ENCODE measurements at places on chromosomes 5 and 9. TPM values are rescaled to one million over a fixed set of nuclear protein-coding genes. Genes with fewer than 3 reads are reported as not detected.

AK8 gene
- 0.61 TPM for total RNA-seq

DNA sequence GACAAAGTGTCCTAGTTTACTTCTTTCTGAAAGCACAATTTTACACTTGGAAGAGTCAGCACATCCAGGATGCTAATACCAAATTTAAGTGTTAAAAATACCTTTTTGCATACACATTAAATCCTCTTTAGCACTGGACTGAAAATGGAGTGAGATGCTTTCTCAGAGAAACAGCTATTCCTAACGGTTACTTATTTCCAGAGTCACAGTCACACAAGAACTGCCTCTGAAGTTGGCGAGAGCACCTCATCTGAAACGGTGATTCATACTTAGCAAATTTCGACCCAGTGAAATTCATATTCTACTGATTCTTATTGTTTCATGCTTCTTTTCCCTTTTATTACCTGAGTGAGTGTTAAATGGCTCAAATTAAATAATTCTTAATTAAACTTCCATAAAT is 12.2 kb downstream of the CDH18 start:
- DNase-seq: no peak

CBY3 gene
- total RNA-seq: not detected

NMUR2 gene
- total RNA-seq: not detected

DNA sequence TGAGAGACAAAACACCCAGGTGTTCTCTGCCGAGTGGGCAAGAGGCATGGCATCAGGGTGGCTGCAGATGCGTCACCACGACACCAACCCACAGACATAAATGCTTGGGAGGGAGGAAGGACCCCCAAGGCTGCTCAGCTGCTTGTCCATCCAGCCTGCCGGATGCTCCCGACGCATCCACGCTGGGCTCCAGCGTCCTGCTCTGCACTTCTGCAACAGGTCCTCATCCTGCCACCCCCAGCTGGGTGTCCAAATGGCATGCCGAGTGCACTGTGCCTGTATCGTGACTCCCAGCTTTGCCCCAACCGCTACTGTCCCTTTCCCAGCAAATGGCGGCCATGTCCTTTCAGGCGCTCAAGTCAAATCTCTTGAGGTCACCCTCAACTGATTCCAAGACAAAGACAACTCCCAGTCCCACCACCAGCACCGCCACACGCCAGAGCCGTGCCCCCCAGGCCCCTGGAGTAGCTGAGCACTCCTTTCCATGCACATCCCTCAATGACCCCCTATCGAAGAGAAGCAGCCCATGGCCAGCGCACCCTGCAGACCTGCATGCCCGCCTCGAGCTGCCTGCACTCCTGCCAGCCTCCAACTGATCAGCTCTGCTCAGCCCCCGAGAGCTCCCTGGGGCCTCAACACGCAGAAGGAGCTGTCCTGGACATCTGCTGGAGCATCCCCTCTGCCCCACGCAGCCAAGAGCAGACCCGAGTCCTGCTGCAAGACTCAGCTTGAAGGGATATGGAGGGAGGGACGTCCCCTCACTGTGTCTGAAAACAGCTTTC is 116.7 kb downstream of the ROR2 start:
- DNase-seq: no peak

NUTM2F gene
- not detected for total RNA-seq

PAEP gene
- not detected for total RNA-seq

GPR150 gene
- not detected for total RNA-seq

DNA sequence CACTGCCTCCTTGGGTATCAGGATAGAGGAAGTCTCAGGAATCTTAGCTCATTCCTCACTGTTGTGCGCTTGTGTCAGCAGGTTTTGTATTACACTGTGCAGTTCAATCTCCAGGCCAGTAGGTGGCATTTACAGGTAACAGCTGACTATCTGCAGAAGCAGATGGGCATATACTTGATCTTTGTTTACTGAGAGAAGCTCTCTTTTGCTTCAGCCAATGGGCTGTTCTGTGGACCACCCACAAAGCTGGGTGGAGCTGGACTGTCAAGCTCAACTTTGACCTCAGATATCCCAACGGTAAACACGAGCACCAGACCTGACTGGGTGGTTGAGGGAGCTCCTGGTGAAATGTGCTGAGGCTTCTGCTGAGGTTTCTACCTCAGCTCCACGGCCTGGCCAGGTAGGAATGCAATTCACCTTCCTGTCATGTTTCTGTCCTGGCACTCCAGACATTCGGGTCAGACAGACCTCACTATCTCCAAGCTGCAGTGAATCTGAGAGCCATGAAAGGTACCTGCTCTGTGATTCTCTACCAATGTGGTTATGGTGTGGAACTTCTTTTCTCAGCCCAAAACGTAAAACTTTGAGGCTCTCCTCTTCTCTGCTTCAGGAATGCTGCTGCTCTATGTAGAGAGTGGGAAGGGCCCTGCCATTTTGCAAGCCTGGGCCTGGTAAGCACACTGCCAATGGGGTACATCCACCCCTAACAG is 167.9 kb upstream of the ACTBL2 start:
- DNase-seq: no peak

GTF2H2C gene
- total RNA-seq: 14.7 TPM

GRCh38 chr9:10764481-10764880 is 151.7 kb upstream of the PTPRD start:
- no peak for DNase-seq

BTNL3 gene
- total RNA-seq: not detected

DNA sequence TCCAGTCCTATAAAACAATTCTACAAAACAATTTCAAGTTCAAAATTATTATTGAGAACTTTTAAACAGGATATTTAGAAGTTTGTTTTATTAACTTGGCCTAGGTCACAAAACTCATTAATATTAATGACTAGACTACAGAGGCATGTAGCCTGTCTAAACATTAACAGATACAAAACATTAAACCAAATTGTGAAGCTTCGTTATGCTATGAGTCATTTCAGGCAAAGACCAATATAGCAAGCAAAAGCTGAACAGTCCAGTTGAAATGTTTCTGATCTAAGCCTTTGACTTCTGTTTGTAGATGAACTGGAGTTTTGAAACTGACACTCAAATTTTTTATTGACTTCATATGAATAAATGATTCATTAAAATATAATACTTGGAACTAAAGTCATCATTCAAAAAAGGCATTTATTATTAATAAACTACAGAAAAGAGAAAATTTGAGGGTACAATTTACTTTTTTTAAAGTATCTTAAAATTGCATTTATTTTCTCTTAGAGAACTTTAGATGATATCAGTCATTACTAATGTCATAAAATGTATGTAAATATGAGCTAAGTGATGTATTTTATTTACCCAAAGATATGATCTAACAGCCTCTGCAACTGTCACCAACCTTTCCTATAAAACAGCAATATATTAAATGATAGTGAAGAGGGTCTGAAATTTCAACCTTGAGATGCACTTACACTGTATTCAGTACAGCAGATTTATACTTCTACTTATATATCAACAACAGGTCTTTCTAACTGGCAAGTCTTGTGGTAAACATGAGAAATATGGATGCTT is 188.8 kb downstream of the COMMD10 start:
- DNase-seq: no peak

- DNase-seq: no peak
These were observed 317.4 kb downstream of the KDM4C start for GRCh38 chr9:7075154-7075553.

DNA sequence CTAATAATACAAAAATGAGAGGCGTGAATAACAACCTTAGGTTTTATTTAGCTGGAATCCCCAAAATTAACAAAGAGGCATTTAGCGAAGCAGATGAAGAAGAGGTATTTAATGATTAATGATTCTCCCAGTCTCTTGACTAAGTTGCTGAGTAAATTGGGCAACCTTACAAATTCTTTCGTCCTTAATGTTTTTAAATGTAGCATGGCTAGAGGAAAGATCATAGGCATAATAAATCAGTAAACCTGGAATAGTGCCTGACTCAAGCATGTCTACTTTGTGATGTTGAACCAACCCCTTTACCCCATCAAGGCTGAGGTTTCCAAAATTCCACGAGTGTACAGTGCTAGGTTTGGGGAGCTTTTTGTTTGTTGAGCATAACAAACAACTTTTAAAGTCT is 7.9 kb downstream of the BHMT start:
- DNase-seq: no peak

PLPP7 gene
- total RNA-seq: 45.3 TPM

DNA sequence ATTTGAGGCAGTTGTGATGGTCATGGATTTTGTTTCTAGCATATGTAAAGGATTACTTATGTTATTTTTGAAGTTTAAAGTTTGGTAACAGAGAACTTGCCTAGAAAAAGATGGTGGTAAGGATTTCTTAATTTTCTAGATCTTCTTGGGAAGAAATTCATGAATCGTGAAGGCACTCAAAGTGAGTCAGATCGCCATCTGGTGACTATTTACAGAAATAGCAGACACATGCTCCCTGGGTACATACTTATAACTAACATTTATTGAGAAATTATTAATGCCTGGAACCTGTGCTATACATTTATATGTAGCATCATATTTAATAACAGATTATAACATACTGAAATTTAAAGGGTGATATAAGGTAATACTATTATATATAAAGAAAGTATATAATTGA is 299.7 kb downstream of the IZUMO3 start:
- DNase-seq: no peak

LCN1 gene
- 2.2 TPM for total RNA-seq

AK1 gene
- 54.3 TPM for total RNA-seq

DNA sequence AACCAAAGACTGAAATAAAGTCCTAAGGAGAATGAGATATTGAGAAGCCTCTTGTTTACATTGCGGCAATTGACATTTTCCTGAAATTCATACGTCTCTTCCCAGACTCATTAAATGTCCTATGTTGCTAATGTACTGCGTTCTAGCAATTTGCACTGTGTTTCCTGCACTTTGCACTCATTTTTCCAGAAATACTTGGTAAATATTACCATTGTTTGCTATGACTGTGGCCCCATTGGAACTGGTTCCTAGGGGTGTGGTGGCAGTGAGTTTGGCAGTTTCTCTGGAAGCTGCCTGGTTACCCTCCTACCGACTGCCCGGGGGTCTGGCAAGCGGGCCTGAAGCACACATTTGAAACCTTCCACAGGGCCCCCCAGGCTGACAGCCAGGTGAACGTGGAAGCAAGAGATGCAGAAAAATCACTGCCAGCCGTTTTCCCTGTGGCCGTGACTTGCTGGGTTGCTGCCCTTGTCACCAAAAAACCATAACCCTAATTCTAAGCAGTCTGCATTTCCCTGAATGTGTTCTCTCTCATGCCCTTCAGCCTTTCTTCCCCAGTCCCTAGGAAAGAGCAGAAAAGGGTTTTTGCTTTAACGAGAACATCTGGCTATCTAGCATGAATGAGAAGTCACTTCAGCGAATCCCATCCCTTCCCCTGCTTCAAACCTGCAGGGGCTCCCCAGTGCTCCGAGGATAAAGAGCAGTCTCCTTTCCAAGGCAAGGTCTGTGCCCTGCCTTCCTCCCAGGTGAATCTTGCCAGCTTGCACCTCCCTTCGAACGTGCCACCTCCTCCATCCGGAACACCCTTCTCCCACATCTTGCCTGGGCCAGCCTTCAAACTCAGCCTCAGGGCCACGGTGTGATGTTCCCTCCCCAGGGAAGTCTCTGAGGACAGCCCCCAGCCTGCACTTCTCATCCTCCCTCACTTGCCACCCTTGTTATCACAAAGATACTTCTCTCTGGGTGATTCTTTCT is 84.2 kb downstream of the AK8 start:
- no peak for DNase-seq

GRCh38 chr9:129365196-129365595 is 187.1 kb upstream of the IER5L start:
- DNase-seq: no peak

- DNase-seq: no peak
These were observed 317.6 kb downstream of the CWC27 start for GRCh38 chr5:65086234-65086890.

All from uterus (tissue), 4 donors.